ENCODE measurements at places on chromosomes 5 and 9. TPM values are rescaled to one million over a fixed set of nuclear protein-coding genes. Genes with fewer than 3 reads are reported as not detected.

The ZNF300 gene
- total RNA-seq, result 9.0 TPM

The CDO1 gene
- total RNA-seq, result 3.4 TPM

The MZB1 gene
- total RNA-seq, result not detected

The TNFSF15 gene
- total RNA-seq, result 3.0 TPM

The SOHLH1 gene
- not detected for total RNA-seq

The SLC34A1 gene
- total RNA-seq, result not detected

The PLCXD3 gene
- 5.5 TPM for total RNA-seq

The ACSL6 gene
- not detected for total RNA-seq
